Activated T-helper 1 cell treated with Interleukin-2 at 50 U/mL for 16 hours (primary cell): ENCODE measurements at places on chromosomes 1 and 21.

GRCh38 chr1:31809698-31810097 is 6.1 kb downstream of the SPOCD1 start:
- no peak for DNase-seq

GRCh38 chr1:164640686-164641352 is 81.8 kb downstream of the PBX1 start:
- no peak for DNase-seq

GRCh38 chr1:172154551-172154950 is 265.9 kb upstream of the C1orf105 start:
- DNase-seq, result no peak

DNA sequence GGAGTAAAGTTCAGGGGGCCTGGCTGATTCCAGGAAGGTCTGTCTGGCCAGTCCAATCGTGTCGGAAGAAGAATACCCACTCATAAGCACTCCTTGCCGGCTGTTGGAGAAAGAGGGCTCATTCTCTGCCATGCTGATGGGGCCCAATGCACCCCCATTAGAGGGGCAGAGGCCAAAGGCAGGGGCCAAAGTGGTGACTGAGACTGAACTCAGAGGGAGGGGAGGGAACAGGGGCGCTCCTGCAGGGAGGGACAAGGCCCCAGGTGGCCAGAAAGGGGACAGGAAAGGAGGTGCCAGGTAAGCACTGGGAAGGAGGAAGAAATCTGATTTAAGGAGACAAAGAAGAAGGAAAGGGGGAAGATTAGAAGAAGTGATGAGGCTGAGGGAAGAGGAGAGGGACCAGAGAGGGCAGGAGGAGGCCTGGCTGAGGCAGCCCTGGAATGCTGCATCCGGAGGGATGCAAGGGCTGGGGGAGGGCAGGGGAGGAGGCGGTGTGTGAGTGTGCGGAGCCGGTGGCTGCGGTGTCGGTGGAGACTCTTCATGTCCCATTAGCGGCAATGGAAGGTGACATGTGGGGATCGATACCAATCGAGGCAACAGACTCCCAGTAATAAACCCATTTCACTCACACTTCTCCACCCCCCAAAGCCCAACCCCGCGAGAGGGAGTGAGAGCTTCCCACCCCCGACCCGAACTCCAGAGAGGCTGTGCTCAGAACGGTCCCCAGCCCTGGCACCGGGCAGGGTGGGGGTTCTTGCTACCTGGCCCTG is 12.0 kb upstream of the ETV3L start:
- no peak for DNase-seq

DNA sequence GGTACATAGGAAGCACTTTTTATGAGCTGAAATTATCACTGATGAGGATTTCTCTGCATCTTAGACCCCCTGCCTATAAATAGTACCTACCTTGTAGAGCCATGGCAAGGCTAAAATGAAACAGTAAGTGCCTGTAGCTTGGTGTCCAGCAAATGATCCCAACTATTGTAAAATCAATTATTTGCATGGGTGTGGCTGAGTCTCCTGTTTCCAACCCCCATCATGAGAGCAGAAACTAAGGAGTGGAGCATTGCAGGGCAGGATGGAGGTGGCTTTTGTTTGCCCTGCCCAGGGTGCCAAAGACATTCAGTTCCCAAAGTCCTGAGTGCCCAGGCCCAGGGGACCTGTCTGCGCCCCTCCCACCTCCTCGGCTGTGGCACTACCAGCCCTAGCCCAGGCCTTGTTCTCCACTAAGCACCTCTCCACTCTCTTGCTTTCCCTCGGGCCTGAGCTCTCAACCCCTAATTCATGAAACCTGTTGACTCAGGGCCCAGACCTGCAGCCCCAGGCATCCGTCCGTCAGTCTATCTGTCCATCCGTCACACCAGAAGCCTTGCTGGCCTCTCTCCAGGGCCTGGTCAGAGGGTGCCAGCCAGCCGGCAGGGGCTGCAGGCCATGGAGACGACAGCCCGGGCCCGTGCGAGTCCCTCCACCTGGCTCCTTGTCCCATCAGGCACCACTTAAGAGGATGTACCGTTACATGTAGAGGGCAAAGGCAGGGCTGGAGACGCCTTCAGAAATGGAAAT is 39.6 kb downstream of the PAX7 start:
- DNase-seq, result no peak

GRCh38 chr1:206782448-206782847 is 10.2 kb upstream of the IL10 start:
- DNase-seq, result no peak

GRCh38 chr1:46036894-46037839 is 95.3 kb downstream of the PIK3R3 start:
- peak; percentile 68 for DNase-seq

DNA sequence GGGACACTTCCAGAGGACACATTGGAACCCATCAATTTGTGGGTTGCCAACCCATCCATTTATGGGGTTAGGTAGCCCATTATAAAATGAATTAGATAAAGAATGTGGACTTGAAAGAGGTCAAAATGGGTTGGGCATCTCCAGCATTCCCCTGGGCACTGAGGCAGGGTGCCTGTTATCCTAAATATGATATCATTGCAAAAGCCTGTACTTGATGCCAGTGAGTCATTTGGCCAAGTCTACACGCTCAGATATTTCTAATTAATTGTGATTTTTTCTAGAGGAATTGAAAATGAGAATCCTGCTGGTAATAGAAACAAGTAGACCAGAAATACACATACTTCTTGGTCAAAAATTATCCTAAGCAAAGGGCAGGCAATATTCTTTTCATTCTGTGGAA is 21.9 kb upstream of the NBL1 start:
- no peak for DNase-seq

DNA sequence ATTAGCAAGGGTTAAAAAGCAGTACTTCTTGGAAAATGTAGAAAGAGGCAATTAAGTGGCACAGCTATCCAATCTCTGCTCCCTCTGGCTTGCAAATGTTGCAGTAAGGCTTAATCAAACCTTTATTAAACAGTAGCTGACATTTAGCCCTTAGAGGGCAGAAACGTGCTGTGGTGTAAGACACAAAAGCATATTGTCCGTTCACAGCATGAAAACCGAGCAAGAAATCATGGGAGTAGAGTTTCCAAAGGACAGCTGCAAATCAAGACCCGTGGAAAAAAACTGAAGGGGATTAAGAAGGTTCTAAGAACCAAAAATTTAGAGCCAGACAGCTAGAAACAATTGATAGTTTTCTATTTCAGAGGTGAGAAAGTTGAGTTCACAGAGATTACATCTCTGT is 13.1 kb downstream of the ZP4 start:
- no peak for DNase-seq

DNA sequence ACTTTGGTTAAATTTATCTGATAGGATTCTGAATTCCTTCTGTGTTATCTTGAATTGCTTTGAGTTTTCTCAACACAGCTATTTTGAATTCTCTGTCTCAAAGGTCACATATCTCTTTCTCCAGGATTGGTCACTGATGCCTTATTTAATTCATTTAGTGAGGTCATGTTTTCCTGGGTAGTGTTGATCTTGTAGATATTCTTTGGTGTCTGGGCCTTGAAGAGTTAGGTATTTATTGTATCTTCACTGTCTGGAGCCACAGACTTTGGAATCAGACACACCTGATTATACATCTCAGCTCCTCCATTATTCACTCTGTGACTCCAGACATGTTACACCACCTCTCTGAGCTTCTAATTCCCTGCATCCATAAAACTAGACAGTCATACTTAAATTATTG is 34.2 kb upstream of the ETS2 start:
- no peak for DNase-seq

- no peak for DNase-seq
These were observed 71.4 kb upstream of the COG2 start for GRCh38 chr1:230570724-230571360.

GRCh38 chr1:84387480-84388163 is 10.7 kb upstream of the DNASE2B start:
- DNase-seq, result no peak

DNA sequence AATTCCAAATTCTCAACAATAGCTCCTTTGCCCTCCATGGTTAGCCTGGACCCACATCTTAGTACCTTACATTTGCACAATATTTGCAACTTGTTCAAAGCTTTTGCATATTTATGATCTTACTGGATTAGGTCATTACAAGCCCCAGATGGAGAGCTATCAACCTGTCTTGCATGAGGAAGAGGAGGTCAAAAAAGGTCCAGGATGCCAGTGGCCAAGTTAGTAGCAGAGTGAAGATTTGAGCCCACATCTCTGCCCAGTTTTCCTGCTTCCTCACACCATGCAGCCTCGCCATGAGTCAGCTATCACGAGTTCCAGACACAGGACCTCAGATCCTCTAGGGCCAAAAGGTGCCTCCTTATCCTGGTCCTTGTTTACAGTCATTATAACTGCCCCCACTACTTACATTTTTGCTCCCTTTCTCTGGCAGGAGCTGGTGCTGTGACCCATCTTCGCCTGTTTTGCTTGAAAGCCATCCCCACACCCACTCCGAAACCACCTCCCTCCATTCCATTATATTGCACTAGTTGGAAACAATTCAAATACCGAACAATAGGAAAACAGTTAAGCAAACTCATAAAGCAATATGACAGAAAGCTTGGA is 5.0 kb upstream of the AHCYL1 start:
- DNase-seq, result no peak

DNA sequence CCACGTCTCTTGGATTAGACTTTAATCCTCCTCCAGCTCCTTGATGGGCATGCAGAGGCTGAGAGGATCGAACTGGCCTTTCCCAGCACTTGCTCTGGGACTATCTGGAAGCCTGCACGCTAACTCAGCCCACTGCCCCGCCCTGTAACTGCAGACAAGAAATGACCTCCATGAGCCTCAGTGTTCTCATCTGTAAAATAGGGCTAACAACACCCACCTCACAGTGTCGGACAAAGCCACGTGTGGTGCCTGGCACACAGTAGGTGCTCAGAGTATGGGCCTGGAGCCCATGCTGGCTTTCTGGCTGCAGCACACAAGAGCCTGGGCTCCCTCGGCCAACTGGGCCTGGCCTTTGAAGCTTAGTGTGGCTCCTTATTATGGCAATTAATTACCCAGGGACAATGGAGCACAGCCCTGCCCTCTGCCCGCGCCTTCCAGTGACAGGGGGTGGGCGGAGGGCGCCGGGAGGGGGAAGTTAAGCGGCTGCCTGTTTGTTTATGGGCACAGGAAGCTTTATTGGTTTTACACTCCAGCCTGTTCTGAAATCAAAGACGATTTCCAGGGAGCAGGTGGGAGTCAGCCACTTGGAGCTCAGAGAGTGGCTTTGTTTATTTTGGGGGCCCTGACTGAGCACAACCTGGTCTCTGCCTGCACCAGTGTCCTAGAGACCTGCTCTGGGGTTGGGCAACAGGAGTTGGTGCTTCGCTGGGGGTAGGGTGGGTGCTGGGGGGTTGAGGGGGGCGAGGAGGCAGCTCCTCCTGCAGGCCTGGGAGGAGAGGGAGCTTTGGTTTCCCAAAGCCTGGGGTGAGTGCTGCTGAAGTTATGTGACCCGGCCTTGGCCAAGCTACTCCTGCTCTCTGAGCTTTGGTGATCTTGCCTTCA is 31.0 kb downstream of the PAX7 start:
- DNase-seq, result no peak

- DNase-seq, result no peak
These were observed 67.1 kb downstream of the FAAP20 start for GRCh38 chr1:2127187-2128145.

DNA sequence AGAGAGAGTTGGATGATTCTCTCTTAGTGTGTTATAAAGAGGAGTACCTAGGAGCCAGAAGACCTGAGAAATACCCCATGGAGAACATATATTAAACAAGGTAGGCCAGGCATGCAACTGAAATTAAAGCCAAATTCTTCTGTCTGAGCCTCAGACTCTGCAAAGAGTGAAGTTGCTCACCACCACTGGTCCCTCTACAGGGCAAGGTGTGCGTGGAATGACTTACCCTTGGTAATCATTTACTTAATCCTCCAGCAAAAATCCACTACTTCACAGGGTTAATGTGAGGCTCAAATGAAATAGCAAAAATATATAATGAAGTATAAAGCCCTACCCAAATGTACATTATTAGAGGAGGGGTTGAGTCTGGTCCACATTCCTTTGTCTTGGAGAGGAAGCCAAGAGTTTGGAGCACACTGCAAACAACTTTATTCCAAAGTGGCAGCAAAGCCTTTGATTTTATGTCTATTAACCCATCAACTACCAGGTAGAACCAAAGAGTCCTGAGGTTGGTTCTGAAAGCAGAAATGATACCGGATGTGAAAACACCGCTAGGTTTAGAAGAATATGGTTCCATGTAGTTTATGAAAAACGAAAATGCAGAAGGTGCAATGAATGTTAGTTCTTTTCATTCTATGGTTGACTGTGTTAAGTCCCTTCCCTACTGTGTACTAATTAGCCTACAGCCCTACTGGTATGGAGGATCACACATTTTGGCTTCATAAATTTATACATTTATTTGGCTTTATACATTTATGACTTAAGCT is 8.5 kb downstream of the SSR2 start:
- no peak for DNase-seq

GRCh38 chr1:192707978-192708547 is 72.1 kb downstream of the RGS13 start:
- DNase-seq, result no peak

GRCh38 chr1:97412166-97412565 is 508.7 kb downstream of the DPYD start:
- no peak for DNase-seq

- no peak for DNase-seq
These were observed 10.4 kb downstream of the MYOG start for GRCh38 chr1:203075236-203076030.

DNA sequence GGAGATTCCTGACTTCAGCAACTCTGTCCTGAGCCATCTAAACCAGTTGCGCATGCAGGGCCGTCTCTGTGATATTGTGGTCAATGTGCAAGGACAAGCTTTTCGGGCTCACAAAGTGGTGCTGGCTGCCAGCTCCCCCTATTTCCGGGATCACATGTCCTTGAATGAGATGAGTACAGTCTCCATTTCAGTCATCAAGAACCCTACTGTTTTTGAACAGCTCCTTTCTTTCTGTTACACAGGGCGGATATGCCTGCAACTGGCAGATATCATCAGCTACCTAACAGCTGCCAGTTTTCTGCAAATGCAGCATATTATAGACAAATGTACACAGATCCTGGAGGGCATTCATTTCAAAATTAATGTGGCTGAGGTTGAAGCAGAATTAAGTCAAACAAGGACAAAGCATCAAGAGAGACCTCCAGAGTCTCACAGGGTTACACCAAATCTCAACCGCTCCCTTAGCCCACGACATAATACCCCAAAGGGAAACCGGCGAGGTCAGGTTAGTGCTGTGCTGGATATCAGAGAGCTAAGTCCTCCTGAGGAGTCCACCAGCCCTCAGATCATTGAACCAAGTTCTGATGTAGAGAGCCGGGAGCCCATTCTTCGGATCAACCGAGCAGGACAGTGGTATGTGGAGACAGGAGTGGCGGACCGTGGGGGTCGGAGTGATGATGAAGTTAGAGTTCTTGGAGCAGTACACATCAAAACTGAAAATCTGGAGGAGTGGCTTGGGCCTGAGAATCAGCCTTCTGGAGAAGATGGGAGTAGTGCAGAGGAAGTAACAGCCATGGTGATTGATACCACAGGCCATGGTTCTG is 2.3 kb downstream of the ZBTB37 start:
- DNase-seq, result no peak

- DNase-seq, result no peak
These were observed 43.3 kb downstream of the LRRC53 start for GRCh38 chr1:74468982-74469603.
